Astrocyte (in vitro differentiated cells and primary cell): ENCODE measurements at places on chromosomes 16 and 17. TPM values are rescaled to one million over a fixed set of nuclear protein-coding genes. Genes with fewer than 3 reads are reported as not detected.

The CHST5 gene
- 0.09 TPM in 1 of 2 replicates, not detected in the other for total RNA-seq

The MT3 gene
- total RNA-seq: not detected in 2 replicates

The AANAT gene
- 0.19 TPM in 1 of 2 replicates, not detected in the other for total RNA-seq

The SLC43A2 gene
- total RNA-seq: 17.9 and 18.0 TPM in 2 replicates

The EXOSC6 gene
- total RNA-seq: 49.2 and 49.5 TPM in 2 replicates

The NGFR gene
- total RNA-seq: 0.64 and 1.0 TPM in 2 replicates

The CCDC92B gene
- 0.29 and 0.36 TPM in 2 replicates for total RNA-seq

The HYDIN gene
- 1.1 and 1.4 TPM in 2 replicates for total RNA-seq

The SPSB3 gene
- total RNA-seq: 21.8 and 23.3 TPM in 2 replicates

The ARL16 gene
- 38.6 and 40.4 TPM in 2 replicates for total RNA-seq

The CKLF gene
- total RNA-seq: 24.5 and 27.9 TPM in 2 replicates

The NHERF1 gene
- 27.9 and 36.3 TPM in 2 replicates for total RNA-seq

The TNFRSF17 gene
- not detected in 2 replicates for total RNA-seq

The PIRT gene
- not detected in 2 replicates for total RNA-seq

The C16orf89 gene
- total RNA-seq: not detected in 2 replicates
